ENCODE measurements at places on chromosomes 13 and 19.

DNA sequence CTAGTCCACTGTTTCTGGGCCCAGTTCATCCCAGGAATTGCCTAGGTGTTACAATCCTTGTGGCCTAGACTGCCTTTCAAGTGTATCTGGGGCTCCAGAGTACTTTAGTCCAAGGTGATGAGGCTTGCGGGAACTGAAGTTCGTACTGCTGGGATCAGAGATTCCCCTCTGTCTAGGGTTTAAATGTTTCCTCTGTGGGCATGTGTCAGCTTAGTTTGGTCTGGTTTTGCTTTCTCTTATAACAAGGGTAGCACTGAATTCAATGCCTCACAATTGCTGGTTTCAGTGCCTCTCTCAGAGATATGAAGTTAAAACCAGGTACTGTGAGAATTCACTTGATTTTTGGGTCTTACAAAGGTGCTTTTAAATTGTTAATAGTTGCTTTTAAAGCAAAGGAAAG is 30.8 kb downstream of the RGCC start:
- peak overlapping the region; percentile 81 for H3K4me3 ChIP-seq
- H3K36me3 ChIP-seq, result peaks cover 18% of the 10 kb centered on the region
- no peak for DNase-seq
- H3K27me3 ChIP-seq, result no peaks in the 10 kb centered on the region
- peaks cover 19% of the 10 kb centered on the region for H3K4me1 ChIP-seq

GRCh38 chr19:45391871-45392665 is 12.8 kb downstream of the PPP1R13L start:
- no peak overlapping the region for H3K27ac ChIP-seq
- H3K36me3 ChIP-seq, result no peaks in the 10 kb centered on the region
- no peaks in the 10 kb centered on the region for H3K4me1 ChIP-seq
- H3K27me3 ChIP-seq, result peaks cover 18% of the 10 kb centered on the region

DNA sequence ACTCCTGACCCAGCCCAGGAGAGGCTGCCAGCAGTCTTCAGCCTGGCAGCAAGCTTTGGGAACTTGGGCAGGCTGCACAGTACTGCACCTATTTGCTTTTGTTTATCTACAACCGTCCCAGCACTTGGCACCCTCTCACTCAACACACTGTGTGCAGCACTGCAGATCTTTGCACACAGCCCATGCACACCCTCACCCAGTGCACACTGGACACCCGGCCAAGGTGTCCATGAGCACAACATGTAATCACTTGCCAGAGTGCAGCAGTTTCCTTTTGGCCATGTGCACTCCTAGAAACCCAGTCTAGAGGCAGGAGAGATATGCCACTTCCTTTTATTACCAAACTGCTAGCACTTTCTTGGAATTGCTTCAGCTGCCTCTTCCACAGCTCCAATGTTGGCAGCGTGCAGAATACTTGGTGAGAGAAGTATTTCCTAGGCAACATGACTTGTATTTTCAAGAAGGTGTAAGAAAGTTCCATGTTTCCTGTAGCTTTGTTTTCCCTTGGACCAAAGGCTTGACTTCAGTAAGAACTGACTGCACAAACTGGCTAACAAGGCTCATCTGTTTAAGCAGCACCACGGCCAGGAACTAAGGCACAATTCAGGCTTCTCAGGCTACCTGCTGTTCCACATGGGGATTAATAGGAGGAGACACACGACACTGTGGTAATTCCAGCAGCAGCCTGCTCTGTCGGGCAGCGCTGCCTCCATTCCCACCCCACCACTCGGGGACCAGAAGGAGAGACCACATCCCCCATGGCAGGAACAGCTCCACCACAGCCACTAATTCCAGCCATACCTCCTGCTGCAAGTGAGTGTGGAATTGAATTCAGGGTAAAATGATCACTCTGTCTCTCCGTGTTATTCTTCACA is 15.3 kb downstream of the ATP7B start:
- peaks cover 7% of the 10 kb centered on the region for H3K4me1 ChIP-seq
- DNase-seq, result no peak
- no peaks in the 10 kb centered on the region for H3K36me3 ChIP-seq
- peaks cover 10% of the 10 kb centered on the region for H3K27me3 ChIP-seq

- H3K4me3 ChIP-seq, result peak overlapping the region; percentile 18
- DNase-seq, result no peak
- H3K27me3 ChIP-seq, result peaks cover 7% of the 10 kb centered on the region
Measured at GRCh38 chr19:1240925-1241324, 626 bp upstream of the ATP5F1D start.

DNA sequence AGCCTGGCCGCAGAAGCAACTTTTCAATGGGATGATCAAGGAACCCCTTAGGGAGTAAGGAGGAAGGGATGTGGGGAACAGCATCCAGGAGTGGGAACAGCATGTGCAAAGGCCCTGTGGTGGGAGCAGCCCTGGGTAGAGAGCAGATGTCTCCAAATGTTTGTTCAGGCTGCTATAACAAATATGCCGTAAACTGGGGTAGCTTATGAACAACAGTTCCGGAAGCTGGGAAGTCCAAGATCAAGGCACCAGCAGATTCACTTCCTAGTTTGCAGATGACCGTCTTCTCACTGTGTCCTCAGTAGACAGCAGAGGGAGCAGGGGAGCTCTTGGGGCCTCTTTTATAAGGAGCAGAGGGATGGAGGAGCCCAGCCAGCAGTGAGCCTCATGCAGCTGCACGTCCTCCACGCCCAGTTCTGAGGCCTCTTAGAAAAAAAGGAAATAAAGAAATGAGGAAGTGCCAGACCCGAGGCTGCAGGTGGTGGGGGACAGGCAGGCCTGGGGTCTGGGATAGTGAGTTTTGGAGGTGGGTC is 4.2 kb upstream of the LRRC25 start:
- H3K27ac ChIP-seq, result no peak overlapping the region
- no peak for DNase-seq
- H3K4me1 ChIP-seq, result peaks cover 10% of the 10 kb centered on the region
- H3K4me3 ChIP-seq, result no peak overlapping the region

- no peak overlapping the region for H3K4me3 ChIP-seq
- peak; percentile 78 for DNase-seq
- H3K27ac ChIP-seq, result peak overlapping the region; percentile 22
- no peaks in the 10 kb centered on the region for H3K36me3 ChIP-seq
Measured at GRCh38 chr19:49506575-49507105, 5.8 kb upstream of the FCGRT start.

- no peak overlapping the region for H3K27ac ChIP-seq
- no peak overlapping the region for H3K4me3 ChIP-seq
- DNase-seq, result no peak
- no peaks in the 10 kb centered on the region for H3K36me3 ChIP-seq
Measured at GRCh38 chr13:111530137-111530870, 209.9 kb downstream of the TEX29 start.

- H3K36me3 ChIP-seq, result no peaks in the 10 kb centered on the region
- H3K4me1 ChIP-seq, result no peaks in the 10 kb centered on the region
- H3K27me3 ChIP-seq, result no peaks in the 10 kb centered on the region
- DNase-seq, result no peak
- no peak overlapping the region for H3K4me3 ChIP-seq
- no peak overlapping the region for H3K27ac ChIP-seq
Measured at GRCh38 chr13:33258808-33259193, 26.8 kb downstream of the STARD13 start.

DNA sequence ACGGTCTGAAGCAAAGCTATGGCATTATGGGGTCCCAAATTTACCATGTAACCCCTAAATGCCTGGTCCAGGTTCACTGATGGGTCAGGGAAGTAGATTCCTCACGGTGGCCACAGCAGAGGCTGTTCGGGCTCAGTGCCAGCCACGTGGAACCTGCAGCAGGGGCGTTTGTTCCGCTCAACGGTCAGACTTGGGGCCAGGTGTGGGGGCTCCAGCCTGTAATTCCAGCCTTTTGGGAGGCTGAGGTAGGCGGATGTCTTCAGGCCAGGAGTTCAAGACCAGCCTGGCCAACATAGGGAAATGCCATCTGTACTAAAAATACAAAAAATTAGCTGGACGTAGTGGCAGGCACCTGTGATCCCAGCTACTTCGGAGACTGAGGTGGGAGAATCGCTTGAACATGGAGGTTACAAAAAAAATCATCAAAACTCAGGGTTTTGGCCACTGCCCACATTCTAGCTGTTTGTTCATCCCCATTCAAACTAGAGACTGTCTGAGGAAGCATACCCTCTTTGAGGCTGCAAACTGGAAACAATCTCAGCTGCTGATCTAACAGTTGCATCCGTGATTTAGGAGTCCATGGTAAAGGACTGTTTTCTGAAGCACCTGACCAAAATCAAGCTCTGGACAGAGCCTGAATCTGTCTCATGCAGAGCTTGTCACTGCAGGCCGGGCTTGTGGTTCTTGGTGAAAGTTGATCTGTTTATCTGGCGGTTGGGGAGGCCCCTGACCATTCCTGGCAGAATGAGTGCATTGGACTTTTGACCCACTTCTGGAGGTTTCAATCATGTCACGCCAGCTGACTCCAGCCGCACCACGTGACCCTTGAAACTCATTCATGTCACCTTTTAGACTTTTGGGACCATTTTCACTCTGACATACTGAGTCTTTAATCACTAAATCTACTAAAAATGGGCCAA is 30.2 kb upstream of the ZNF331 start:
- peaks cover 20% of the 10 kb centered on the region for H3K36me3 ChIP-seq
- no peak overlapping the region for H3K27ac ChIP-seq
- peaks cover 9% of the 10 kb centered on the region for H3K27me3 ChIP-seq
- DNase-seq, result no peak
- no peak overlapping the region for H3K4me3 ChIP-seq
- H3K4me1 ChIP-seq, result no peaks in the 10 kb centered on the region

GRCh38 chr19:3456925-3457527 is 23.3 kb downstream of the SMIM24 start:
- no peaks in the 10 kb centered on the region for H3K4me1 ChIP-seq
- no peak for DNase-seq
- no peak overlapping the region for H3K27ac ChIP-seq

GRCh38 chr19:19226663-19227062 is 14.9 kb downstream of the NCAN start:
- peaks cover 4% of the 10 kb centered on the region for H3K4me1 ChIP-seq
- no peaks in the 10 kb centered on the region for H3K36me3 ChIP-seq
- peaks cover 27% of the 10 kb centered on the region for H3K27me3 ChIP-seq
- no peak for DNase-seq
- H3K27ac ChIP-seq, result no peak overlapping the region
- H3K4me3 ChIP-seq, result no peak overlapping the region

DNA sequence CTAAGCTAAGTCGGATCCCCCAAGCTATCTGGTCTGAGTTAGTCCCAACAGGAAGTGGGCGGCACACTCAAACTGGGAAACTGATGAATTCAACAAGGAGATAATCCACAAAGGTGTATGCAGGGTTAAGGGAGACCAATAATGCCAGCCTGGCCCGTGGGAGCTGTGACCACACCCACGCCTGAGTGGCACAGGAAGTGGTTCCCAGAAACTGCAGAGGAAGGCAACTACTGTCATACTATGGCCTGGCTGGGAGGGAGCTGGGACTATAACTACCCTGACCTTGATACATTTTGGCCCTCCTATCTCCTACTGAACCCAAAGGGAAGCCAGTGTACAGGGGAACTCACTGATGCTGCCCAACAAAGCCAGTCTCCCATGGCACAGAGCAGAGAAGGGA is 85.5 kb upstream of the TDRD3 start:
- peaks cover 5% of the 10 kb centered on the region for H3K27me3 ChIP-seq
- H3K4me1 ChIP-seq, result peaks cover 8% of the 10 kb centered on the region

- no peak overlapping the region for H3K4me3 ChIP-seq
- peaks cover 5% of the 10 kb centered on the region for H3K36me3 ChIP-seq
- H3K4me1 ChIP-seq, result peaks cover 20% of the 10 kb centered on the region
- no peaks in the 10 kb centered on the region for H3K27me3 ChIP-seq
Measured at GRCh38 chr19:29687897-29688728, 22.9 kb downstream of the PLEKHF1 start.

Data from naive thymus-derived CD8-positive, alpha-beta T cell (primary cell).